Mammary epithelial cell (primary cell): ENCODE measurements at places on chromosomes 2 and 18. TPM values are rescaled to one million over a fixed set of nuclear protein-coding genes. Genes with fewer than 3 reads are reported as not detected.

The CABYR gene
- 10.7 and 10.9 TPM in 2 replicates for total RNA-seq

GRCh38 chr2:232448304-232448690 lies 7.7 kb upstream of the ALPI start:
- DNase-seq: no peak

The RAB6D gene
- total RNA-seq: not detected in 2 replicates

DNA sequence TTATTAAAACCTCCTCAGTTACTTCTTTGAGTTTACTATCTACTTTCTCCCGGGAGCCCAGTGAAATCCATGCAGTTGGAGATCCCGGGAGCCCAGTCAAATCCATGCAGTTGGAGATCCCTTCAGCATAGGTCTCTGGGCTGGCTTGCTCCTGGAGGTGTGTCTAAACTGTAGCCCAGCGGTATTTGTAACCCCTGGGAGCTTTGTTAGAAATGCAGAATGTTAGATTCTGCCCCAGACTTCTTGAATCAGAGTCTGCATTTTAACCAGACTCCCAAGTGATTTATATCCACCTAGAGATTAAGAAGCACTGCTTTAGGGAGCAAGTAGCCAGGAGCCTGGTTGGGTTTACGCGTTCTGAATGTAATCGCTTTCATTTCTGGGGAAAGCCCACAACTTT lies 54.5 kb downstream of the ARHGAP28 start:
- DNase-seq: no peak

The AKAIN1 gene
- total RNA-seq: not detected in 2 replicates

The CHRNG gene
- not detected for total RNA-seq
